Sciatic nerve (tissue), 2 donors: ENCODE measurements at places on chromosomes 3 and 15.
A peak's percentile ranks its signal among the peaks of the same experiment; 100 is the strongest.

DNA sequence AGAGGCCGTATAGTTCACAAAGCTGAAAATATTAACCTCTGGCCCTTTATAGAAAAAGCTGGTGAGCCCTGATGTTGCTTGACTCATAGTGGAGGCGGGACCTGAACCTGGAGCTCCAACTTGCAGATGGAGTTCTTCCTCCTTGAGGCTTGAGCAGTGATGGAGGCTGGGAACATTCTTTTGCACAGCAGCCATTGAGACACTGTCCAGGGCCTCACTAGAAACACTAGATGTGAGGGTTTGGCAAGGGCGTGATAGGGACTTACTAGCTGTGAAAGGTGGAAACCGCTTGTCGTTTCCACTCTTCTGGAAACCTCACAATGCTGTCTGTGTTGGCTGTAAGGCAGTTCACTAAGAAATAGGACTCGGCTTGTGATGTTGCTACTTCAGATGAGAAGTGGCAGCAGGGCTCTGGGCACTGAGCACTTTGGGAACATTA is 12.5 kb downstream of the SMAD6 start:
- peak; percentile 43 for DNase-seq

- DNase-seq = no peak
Observed at GRCh38 chr3:101809178-101810021, 30.4 kb downstream of the NXPE3 start.

DNA sequence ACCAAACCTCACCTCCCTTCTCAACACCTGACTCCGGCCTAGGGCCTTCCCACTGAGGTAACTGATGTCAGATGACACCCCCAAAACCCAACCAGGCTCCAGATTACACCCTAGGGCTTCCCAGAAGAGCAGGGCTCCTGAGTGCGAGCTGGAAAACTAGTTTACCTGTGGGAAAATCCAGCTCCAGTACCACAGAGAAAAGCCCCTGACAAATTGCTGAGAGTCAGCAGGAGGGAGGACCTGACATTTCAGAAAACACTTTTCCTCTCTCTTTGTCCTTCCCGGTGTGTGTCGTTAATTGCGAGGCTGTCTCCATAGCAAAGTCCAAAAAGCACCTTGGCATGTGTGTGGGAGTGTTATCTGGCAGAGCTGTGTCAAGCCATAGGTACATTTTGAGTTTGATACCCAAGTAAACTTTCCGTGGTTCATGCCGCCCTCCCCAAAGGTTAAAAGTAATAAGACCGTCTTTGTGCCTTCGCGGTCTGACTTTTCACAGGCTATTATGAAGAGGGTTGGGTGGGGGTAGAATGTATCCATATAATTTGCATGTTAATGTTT is 79.8 kb upstream of the FNDC3B start:
- DNase-seq = no peak

DNA sequence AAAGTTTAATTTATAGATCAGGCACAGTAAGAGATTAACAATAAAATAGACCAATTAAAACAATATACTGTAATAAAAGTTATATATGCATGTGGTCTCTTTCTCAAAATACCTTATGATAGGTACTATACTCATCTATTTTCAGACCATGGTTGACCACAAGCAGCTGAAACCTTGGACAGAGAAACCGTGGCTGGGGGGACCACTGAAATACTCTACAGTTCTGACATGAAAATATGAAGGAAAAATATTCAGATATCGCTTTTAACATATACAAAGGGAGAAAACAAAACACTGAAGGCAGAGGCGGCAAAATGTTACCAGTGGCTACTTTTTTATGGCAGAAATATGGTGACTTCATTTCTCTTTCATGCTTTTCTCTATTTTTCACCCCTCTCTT is 114.0 kb downstream of the PDZRN3 start:
- no peak for DNase-seq

DNA sequence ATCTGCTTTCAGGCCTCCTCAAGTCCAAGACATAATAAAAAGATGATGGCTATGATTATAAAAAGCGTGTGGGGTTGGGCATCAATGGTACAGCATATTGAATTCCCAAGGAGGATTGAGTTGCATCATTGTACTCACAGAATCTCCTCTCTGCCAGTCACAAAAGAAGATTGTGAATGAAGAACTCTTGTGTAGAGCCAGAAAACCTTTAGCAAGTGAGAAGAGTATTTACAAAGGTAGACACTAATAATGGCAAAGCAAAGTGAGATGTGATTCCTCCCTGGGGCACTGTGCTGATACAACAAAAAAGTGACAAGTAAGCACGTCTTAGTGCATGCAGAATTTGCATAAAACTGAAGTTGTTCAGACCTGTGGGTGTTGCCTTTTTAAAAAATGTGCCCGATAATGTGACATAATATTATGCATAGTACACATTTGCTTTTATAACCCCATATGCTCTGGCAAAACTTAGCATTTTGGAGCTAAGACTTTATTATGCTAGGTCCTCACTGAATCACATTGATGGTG is 291.2 kb upstream of the TBC1D5 start:
- no peak for DNase-seq

GRCh38 chr3:11739123-11739522 is 95.4 kb upstream of the VGLL4 start:
- no peak for DNase-seq

DNA sequence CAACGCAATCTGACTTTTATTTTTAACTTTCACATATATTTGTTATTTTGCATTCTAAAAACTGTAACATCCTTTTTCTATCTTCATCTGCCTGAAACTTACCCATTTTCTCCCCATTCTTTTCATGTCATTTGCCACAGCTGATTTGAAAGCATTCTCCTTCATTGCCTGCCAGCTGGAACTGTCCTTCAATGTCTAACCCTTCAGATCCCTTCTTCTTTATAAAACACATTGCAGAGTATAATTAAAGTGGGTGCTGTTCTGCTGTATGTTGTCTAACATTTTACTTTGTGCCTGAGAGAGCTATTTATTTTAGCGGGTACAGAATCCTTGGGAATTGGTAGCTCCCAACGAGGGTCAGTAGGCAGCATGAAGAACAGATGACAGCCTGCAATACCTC is 827.4 kb downstream of the IGSF11 start:
- DNase-seq = no peak

DNA sequence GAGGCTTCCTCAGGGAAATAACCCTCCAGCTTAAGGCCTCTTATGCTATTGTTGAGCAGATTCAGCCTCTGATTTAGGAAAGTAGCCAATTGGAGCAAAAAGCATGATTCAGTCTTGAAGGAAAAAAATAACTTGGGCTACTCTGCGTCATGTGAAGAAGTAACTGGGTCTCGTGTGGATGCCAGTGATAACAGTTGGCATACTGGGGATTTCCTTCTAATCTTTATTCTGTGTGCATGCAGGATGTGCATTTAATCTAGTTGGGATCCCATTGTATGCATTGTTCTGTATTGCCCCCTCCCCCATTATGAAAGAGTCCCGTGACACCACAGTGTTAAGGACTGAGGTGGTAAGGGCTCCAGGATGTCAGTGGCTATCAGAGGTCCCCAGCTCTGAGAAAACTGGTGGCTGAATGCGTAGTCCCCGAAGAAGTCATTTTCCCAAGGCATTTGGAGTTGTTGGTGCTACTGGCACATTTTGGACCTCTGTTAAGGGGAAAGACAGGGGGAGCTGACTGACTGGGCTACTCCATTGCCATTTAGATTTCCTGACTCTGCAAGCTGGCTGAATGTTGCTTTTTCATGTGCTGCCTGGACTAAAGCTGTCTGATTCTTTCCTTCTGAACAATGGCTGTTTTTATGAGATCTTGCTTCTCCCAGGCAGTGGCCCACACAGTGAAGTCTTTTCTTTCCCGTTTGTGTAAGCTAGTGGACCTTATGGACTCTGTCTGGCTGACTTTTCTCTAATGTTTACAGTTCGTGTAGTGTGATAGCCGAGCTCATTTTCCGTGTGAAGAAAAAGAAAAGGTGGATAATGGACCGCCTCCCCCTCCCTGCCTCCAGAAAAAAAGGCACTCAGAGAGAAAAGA is 38.4 kb upstream of the TRAK1 start:
- no peak for DNase-seq

DNA sequence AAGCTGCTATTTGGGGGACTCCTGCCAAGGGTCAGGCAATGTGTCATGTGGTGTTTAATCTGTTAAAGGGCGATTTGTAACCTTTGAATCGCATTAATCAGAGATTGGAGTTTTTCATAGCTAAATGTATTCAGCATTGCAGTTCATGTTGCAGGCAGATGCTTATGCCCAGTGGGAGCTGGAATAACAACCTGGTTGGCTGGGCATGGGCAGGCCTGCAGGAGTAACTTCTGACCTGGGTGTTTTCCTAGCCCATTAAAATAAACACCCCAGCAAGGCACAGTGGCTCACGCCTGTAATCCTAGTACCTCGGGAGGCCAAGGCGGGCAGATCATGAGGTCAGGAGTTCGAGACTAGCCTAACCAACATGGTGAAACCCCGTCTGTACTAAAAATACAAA is 268.7 kb downstream of the BBX start:
- no peak for DNase-seq

DNA sequence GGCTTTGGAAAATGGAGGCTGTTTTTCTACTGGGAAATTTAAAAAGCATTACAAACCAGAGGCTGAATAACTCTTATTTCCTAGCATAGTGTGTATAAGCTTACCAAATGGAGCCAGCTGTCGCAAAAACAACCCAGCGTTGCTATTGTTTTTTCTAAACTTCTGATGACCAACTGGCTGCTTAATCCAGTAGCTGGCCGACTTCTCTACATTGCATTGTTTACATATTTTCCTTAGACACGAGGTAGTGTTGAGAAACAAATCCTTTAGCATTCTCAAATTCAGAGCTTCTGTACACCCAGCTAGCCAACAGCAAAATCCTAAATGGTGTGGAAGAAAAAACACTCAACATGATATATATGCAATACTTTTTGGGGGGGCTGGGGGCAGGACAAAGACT is 161.0 kb upstream of the ADAMTS9 start:
- DNase-seq = no peak

DNA sequence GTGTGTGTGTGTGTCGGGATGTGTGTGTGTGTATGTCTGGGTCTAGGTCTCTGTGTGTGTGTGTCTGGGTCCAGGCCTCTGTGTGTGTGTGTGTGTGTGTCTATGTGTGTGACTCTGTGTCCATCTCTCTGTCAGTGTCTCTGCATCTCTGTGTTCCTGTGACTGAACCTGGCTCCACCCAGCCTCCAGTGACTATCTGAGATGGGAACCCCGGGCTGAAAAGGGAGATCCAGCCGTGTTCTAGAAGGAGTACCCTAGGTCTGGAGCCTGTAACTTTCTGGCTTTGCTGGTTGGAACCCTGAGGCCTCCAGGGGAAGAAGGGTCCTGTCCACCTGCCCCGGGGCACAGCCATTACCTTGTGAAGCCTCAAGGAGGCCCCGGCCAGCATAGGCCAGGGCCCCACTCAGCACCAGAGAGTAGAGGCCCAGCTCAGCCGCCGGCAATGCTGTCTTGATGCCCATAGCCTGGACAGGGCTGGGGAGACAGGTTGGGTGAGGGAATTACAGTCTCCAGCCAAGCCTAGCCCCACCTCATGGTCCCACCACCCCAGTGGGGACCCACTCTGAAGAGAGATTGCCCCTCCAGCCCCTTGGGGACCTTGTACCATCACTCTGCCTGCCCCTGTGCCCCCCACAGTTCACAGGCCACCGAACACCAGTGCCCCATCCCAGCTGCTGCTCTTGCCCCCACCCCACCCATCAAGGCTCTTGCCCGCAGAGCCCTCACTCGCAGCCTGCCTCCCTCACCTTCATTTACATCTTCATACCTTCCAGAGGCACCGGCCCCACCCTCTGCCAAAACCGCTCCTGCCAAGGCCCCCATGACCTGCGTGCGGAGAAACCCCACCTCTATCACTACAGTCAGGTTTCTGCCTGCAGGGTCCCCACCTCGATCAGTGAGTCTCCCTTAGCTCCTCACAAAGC is 2.0 kb downstream of the HHATL start:
- DNase-seq = no peak

DNA sequence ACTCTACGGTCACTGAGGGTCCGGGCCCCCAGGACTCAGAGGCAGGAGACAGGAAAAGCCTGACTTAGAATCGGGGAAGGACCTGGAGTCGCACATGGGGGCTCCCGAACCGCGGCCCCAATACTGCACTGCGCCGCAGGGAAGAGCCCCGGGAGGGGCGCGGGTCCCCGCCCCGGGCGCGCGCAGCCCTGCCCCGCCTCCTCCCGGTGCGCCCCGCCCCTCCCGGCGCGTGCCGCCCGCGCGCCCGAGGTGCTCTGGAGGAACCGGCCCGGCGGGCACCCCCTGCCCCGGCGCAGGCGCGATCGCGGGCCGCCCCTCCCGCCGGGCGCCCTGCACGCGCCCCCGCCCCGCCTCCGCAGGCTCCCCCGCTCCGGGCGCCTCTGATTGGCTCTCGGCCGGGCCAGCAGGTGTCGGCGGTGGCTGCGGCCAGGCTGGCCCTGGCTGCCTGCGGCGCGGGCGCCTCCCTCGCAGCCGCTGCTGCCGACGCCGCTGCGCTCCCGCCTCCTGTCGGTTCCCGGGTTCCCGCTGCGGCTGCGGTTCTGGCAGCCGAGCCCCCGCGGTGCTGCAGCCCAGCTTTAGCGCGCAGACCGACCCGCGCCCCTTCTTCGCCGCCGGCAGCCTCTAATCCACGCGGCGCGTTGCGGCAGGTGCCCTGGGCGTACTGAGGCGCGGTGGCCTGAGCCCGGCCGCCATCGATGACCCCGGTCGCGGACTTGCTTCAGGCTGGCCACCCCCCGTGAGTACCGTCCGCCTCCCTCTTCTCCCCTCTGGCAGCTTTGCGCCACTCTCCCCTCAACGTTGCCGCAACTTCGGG is at the start of gene MYRIP:
TSS of gene MYRIP (plus strand) at position 429 of the 814 bp plus-strand sequence. CDS start 91,208 bp downstream, outside the sequence.
- no peak for DNase-seq

DNA sequence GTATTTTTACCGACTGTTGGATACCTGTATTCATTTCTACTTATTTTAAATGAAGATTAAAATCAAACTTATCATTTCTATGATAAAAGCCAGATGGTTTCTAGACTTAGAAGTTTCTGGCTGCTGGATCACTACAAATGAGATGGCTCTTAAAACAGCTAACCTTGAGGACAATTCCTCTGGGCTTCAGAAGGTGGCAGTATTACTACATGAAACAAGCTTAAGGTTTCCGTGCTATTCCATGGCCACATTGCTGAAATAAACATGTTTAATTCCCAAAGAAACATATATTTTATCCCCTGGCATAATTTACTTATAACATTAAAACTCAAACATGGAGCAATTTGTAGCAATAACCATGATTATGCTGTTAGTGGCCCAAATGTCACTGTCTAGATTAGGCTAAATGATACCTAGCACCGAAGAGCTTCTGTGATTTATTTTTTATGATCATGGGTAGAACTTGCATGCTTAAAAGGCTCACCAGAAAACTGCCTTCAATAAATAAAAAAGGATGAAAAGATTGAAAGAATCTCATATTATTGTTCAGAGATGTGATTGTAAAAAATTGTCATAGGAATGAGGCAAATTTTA is 204.0 kb upstream of the NANOGP8 start:
- DNase-seq = no peak

- DNase-seq = no peak
Observed at GRCh38 chr3:148727231-148727630, 29.5 kb downstream of the AGTR1 start.

DNA sequence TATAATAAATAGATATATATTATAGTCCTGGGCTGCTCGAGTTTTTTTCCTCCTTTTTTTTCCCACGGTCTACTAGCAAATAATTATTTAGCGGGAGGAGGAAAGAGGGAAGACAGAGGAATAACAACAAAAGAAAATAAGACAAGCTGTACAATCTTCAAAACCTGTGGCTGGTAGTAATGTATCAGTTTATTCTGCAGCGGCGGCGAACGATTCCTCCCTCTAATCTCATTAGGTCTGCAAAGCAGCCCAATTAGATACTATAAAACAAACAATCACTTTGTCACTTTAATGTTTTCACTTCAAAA is 390 bp upstream of the TLE3 start:
- no peak for DNase-seq

- no peak for DNase-seq
Observed at GRCh38 chr3:71647751-71648150, 64.2 kb upstream of the FOXP1 start.
